ENCODE measurements at places on chromosomes 2 and 18. TPM values are rescaled to one million over a fixed set of nuclear protein-coding genes. Genes with fewer than 3 reads are reported as not detected.
A peak's percentile ranks its signal among the peaks of the same experiment; 100 is the strongest.

The GCG gene
- total RNA-seq: not detected

The PNKD gene
- 13.5 TPM for total RNA-seq

The NOSTRIN gene
- total RNA-seq: not detected

The SERPINB10 gene
- not detected for total RNA-seq

The UGT1A6 gene
- total RNA-seq: not detected

The TRPM8 gene
- total RNA-seq: 4.9 TPM

The HOXD13 gene
- total RNA-seq: not detected

The ANKRD12 gene
- 26.8 TPM for total RNA-seq

- peak; percentile 44 for DNase-seq
Measured at GRCh38 chr2:170155022-170155722, 22.8 kb upstream of the MYO3B start.

DNA sequence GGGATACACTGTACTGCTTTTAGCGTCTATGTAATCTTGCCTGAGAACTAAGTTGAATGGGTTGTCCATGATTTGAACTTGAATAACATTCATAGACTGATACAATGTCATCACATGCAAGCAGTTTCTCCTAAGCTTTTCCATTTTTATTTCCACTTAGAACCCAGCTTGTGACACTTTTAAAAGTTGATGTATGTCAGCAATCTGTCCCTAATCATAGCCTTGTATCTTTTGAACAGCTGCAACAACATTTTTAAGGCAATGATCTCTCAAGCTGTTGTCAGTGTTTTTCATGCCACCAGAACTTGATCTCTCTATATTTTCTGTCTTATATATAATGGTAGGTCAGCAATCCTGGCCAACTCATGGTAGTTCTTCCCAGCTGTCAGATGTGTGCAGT lies 185.0 kb downstream of the DOK6 start:
- DNase-seq: no peak

GRCh38 chr2:24359129-24360049 lies 947 bp downstream of the ITSN2 start:
- no peak for DNase-seq

DNA sequence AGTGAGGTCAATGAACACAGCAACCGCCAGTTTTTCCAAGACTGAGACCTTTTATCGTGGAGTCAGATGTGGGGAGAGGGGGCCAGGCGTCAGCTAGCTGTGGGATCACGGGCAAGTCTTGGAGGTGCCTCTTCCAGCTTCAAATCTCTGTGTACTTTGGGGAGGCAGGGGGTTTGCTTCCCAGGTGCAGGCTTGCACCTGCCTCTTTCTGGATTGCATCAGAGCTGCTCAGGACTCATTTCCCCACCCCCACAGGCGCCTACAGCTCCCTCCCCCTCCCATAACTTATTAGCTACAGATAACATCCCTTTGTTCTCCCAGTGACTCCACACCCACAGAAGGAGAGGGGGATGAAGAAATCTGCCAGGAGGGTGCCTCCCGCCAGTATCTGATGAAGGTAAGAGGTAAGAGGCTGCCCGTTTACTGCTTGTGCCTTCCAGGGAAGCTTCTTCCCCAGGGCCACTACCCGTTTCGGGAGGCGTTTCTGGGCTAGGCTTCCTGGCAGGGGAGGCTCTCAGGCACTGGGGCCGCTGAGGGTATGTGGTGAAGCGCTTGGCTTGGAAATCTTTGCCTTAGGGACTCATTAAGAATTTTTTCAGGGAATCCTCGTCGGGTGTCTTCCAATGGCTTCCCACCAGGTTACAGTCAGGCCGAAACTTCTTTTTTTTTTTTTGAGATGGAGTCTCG lies 18.8 kb upstream of the MRPL33 start:
- peak; percentile 39 for DNase-seq

- no peak for DNase-seq
Measured at GRCh38 chr2:877747-878146, 72.9 kb upstream of the SNTG2 start.

- DNase-seq: no peak
Measured at GRCh38 chr2:106142683-106143082, 51.4 kb downstream of the UXS1 start.

GRCh38 chr2:188345020-188345419 lies 53.3 kb downstream of the GULP1 start:
- no peak for DNase-seq

DNA sequence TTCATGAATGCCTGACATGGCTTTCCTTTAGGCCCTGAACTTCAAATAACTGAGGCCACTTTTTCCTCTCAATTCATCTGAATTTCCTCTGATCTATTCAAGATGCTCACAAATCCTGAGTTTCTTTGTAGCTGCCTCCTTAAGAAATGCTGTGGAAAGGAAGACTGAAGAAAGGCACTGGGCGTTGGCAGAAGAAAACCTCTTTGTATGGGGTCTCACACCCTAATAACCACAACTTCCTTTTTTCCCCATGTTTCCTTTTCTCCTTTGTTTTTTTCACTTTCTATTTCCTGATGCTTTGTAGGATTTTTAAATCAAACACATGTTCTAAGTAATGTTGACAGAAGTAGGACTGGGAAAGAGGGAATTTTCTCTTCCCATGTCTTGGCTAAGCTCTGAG lies 447.4 kb downstream of the CMPK2 start:
- peak; percentile 34 for DNase-seq

GRCh38 chr18:64752707-64753106 lies 603.8 kb upstream of the LINC00305 start:
- peak; percentile 32 for DNase-seq

DNA sequence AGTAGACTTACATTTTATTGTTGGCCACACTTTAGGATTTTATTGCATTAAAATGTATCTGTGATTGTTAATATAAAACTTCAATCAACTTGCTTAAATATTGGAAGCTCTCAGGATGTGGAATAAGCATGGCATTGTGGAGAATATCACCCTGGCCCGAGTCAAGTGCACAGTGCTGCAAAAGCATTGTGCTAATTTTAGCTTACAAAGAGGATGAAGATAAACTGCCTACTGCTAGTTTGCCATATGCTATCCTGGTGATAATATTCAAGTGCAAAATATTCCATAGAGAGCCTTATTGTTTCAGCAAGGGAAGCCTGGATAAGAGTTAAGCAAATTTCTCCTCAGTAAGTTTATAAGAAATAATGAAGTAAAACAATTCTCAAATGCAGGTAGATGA lies 54.5 kb downstream of the MEIS1 start:
- DNase-seq: no peak
